Astrocyte (in vitro differentiated cells and primary cell): ENCODE measurements at places on chromosomes 16 and 17. TPM values are rescaled to one million over a fixed set of nuclear protein-coding genes. Genes with fewer than 3 reads are reported as not detected.

- no peak overlapping the region for H3K4me3 ChIP-seq
- no peak overlapping the region for H3K27ac ChIP-seq
- H3K27me3 ChIP-seq, result no peaks in the 10 kb centered on the region
- no peak for DNase-seq
These were observed 13.4 kb downstream of the RAB5C start for GRCh38 chr17:42141382-42141781.

DNA sequence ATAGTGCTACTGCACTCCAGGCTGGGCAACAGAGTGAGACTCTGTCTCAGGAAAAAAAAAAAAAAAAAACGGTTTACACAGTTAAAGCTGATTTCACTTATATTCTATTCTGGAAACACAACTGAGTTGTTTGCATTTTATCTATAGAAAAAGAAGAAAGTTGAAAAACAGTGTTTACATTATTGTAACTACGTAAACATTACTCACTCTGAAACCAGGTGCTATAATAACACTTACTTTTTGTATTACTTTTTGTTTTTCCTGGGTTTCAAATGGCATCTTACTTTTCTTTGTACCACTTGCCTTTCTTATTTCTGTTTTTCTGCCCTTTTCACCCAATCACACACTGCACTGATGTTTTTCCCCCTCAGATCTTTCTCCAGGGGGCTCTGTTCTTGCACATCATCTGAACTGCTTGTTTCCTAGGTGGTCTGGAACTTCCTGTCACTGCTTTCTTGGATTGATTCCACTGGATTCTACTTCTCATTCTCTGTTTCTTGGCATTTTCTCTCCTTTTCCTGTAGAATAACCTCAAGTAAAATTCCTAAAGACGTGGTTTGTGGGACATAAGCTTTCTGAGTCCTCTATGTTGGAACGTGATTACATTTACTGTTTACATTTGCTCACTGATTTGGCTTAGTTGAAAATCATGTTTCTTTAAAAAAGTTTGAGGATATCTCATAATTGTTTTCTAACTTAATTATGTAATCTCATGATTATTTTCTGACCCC, 142.1 kb downstream of the HS3ST3B1 start:
- no peak overlapping the region for H3K4me3 ChIP-seq
- no peak for DNase-seq
- H3K36me3 ChIP-seq, result no peaks in the 10 kb centered on the region
- H3K27me3 ChIP-seq, result no peaks in the 10 kb centered on the region

- no peak overlapping the region for H3K27ac ChIP-seq
- no peaks in the 10 kb centered on the region for H3K27me3 ChIP-seq
These were observed 59.6 kb upstream of the CACNG5 start for GRCh38 chr17:66775271-66775670.

GRCh38 chr17:70270554-70270953, 101.2 kb downstream of the KCNJ2 start:
- H3K4me3 ChIP-seq, result no peak overlapping the region
- H3K36me3 ChIP-seq, result no peaks in the 10 kb centered on the region
- DNase-seq, result no peak
- H3K27me3 ChIP-seq, result no peaks in the 10 kb centered on the region
- no peaks in the 10 kb centered on the region for H3K4me1 ChIP-seq

DNA sequence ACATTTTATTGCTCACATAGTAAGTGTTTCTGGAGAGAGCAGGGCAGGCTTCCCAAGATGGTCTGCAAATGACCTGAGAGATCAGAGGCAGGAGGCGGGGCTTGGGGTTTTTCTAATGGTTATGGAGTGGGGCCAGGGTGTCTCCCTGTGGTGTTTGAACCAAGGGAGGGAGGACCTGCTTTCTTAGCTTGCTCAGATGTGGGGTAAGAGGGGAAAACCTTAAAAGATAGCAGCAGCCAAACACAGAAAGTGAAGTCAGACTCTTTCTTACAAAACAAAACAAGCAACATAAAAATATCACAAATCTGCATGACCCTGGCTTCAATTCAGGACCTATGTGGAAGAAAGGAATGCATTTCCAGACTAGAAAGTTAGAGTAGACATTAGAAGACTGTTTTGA, 22.9 kb upstream of the DNAJA2 start:
- no peak overlapping the region for H3K27ac ChIP-seq
- no peaks in the 10 kb centered on the region for H3K27me3 ChIP-seq
- no peaks in the 10 kb centered on the region for H3K4me1 ChIP-seq
- H3K36me3 ChIP-seq, result no peaks in the 10 kb centered on the region
- H3K4me3 ChIP-seq, result no peak overlapping the region

DNA sequence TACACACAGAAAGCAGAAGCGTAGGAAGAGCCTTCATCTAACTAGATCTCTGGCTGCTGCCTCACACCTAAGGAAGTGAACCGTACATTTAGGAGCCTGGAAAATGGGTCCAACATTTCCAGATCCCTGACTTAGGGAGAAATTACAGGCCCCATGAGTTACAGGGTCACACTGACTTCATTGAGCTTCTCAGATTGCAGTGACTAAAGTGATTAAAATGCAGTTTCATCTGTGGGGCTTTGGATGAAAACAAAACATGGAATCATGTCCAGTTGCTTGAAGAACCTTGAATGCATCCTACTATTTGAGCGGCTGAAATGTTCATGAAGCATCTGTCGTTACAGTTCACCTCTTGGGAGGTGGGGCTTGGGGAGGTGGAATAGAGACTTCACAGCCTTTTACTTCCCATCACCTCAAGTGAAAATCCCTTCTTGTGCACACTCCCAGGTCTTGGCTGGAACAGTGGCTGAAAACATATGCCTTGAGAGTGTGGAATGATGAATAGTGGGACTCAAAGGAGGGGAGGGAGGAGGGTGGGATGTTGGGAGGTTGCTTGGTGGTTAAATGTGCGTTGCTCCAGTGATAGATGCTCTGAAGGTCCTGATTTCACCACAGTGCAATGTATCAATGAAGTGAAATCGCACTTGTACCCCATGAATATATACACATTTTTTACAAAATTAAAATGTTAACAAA, 19.7 kb downstream of the TEKT3 start:
- H3K4me3 ChIP-seq, result no peak overlapping the region
- H3K27ac ChIP-seq, result no peak overlapping the region
- peaks cover 2% of the 10 kb centered on the region for H3K27me3 ChIP-seq
- peak; percentile 60 for DNase-seq
- H3K36me3 ChIP-seq, result no peaks in the 10 kb centered on the region

- peaks cover 61% of the 10 kb centered on the region for H3K4me1 ChIP-seq
- no peaks in the 10 kb centered on the region for H3K27me3 ChIP-seq
- H3K27ac ChIP-seq, result peak overlapping the region; percentile 67
- DNase-seq, result peak; percentile 35
- peaks cover 11% of the 10 kb centered on the region for H3K36me3 ChIP-seq
- H3K4me3 ChIP-seq, result no peak overlapping the region
These were observed 6.3 kb downstream of the CSF3 start for GRCh38 chr17:40021451-40021971.

DNA sequence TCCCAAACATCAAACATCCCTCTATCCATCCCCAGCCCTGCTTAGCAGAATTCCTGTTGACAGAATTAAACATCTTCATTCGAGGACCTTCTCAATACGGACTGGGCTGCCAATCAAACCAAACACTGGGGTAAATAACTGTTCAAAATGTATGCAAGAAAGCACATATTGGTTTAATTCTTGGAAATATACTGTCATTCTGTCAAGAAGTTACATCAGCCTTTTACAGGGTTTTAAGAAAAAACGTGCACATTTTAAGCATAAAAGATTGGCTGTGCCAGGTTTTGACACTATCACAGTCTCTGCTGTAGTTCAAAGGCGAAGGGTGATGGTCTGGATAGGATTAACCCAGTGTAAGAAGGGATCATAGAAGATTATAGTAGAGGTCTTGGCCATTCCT, 25.1 kb upstream of the CCNF start:
- no peak overlapping the region for H3K4me3 ChIP-seq
- no peak overlapping the region for H3K27ac ChIP-seq
- no peak for DNase-seq
- no peaks in the 10 kb centered on the region for H3K4me1 ChIP-seq
- H3K27me3 ChIP-seq, result peaks cover 10% of the 10 kb centered on the region

DNA sequence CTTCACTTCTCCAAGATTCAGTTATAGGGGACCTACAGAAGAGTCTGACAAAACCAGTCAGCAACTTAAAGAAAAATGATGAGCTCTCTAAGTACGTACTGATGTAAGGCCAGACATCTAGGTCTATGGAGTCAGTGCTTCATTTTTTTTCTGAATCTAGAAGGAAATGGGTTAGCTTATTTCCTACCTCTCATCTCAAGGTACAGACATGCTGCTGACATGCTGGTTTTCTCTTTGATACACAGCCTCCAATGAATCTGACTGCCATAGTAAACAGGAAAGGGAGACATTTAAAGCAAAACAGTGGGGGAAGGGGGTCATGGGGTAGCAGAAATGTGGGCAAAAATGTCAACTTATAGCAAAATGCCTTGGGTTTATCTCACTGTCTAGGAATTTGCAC, 16.4 kb downstream of the CDR2 start:
- H3K4me1 ChIP-seq, result peaks cover 25% of the 10 kb centered on the region
- H3K36me3 ChIP-seq, result peaks cover 24% of the 10 kb centered on the region
- H3K27me3 ChIP-seq, result no peaks in the 10 kb centered on the region
- no peak overlapping the region for H3K4me3 ChIP-seq
- H3K27ac ChIP-seq, result peak overlapping the region; percentile 57
- DNase-seq, result no peak

DNA sequence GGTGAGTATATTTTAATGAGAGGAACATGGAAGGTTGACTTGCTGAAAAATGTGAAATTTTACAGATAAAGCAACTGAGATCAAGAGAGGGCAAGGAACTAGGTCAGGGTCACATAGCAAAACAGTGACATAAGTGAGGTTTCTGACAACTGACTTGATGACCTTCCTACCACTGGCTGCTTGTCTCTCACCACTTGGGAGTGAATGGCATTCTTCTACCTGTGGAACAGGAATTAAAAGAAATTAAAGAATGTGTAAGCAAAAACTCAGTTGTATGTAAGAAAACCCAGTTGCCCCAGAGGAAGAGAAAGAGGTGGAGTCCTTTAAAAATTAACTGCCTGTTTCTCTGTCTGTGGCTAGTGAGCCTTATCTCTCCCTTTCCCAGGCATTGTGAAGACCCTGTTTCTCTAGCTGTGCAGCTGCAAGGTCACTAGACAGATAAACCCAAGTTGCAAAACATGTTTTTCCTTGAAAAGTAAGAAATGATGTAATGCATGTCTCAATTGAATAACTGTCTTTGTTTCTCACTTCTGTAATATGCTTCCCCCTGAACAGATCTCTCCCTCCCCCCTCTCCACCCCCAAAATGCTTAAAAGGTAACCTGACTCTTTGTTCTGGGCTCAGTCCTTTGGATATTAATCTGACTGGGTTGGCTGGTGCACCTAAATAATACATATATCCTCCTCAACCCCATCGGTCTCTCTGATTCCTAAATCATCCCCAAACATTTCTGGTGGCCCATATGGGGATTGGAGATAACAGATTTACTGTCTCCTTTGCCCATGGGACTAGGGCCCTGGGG, 23.4 kb downstream of the ACSM1 start:
- no peaks in the 10 kb centered on the region for H3K4me1 ChIP-seq
- no peaks in the 10 kb centered on the region for H3K36me3 ChIP-seq
- H3K27me3 ChIP-seq, result no peaks in the 10 kb centered on the region
- H3K27ac ChIP-seq, result no peak overlapping the region
- H3K4me3 ChIP-seq, result no peak overlapping the region

DNA sequence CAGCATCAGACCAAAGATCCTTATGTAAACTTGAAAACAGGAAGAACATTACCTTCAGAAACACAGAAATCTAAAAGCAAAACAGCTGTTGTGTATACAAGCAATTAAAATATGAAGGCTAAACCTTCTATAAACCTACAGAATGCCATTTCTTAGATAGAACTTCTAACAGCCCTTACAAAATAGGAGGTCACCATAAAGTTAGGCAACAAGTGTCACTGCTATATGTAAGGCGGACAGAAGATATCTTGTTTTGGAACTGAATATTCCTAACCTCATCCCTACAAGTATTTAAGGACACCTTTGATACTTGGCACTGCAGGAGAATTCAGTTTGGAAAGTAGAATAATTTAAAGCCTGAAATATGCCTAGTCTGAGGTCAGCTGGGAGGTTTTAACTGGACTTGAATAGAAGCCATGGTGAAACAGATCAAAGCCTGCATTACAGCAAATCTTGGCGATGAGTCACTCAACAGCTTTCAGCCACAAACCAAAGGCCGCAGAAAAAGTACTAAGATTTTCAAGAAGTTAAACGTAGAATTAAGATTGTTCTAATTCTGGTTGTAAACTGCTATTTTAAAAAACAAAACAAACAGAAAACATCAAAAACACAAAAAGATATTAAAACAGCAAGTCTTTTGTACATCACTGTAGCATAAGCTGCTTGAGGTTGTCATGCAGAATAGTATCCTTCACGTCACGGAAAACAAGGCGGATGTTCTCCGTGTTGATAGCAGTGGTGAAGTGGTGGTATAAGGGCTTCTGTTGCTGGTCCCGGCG, 42.7 kb downstream of the GNA13 start:
- H3K4me1 ChIP-seq, result peaks cover 11% of the 10 kb centered on the region
- DNase-seq, result peak; percentile 90
- H3K4me3 ChIP-seq, result no peak overlapping the region
- peaks cover 4% of the 10 kb centered on the region for H3K36me3 ChIP-seq
- peak overlapping the region; percentile 16 for H3K27ac ChIP-seq
- no peaks in the 10 kb centered on the region for H3K27me3 ChIP-seq

GRCh38 chr17:15884731-15885130, 60.2 kb upstream of the ADORA2B start:
- H3K36me3 ChIP-seq, result no peaks in the 10 kb centered on the region
- no peak overlapping the region for H3K27ac ChIP-seq
- no peak overlapping the region for H3K4me3 ChIP-seq
- H3K4me1 ChIP-seq, result peaks cover 2% of the 10 kb centered on the region

DNA sequence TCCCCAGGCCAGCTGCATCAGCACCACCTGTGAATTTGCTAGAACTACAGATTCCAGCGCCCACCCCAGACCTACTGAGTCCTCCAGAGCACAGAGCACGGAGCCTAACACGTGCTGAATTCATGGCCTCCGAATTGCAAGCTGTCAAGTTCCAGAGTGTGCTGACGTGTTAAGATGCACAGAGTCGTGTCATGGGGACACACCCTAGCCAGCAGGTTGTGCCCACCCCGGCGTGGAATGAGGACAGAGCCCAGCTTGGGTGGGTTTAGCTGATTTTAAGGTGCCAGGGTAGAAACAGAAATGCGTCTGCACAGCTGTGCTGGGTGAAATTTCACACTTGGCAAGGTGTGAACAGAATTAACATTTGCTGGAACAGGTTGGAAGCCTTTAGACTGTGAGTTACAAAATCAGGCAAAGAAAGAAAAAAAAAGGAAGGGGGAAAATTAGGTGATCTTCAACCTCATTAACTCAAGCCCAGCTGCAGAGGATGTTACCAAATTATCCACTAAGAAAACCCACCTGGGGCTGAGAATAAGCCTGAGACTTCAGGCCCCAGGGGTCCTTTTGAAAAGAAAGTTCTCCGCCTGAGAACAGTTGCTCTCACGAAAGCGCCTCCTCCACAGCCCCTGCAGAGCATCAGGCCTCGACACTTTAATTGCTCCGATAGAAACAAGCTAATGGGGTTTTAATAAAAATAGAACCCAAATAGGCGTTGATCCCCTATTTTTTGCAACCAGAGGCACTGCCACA, 27.1 kb downstream of the GINS3 start:
- H3K27me3 ChIP-seq, result no peaks in the 10 kb centered on the region
- H3K4me3 ChIP-seq, result no peak overlapping the region
- peaks cover 3% of the 10 kb centered on the region for H3K4me1 ChIP-seq
- no peaks in the 10 kb centered on the region for H3K36me3 ChIP-seq
- H3K27ac ChIP-seq, result no peak overlapping the region

The CSH2 gene
- 4.3 and 5.8 TPM in 2 replicates for total RNA-seq

The ACAP1 gene
- total RNA-seq, result 14.4 and 16.0 TPM in 2 replicates

The EPX gene
- not detected in 2 replicates for total RNA-seq

The HOXB4 gene
- not detected in 2 replicates for total RNA-seq

The SRL gene
- total RNA-seq, result not detected in 2 replicates

The RABEP2 gene
- total RNA-seq, result 18.6 and 19.4 TPM in 2 replicates

The DPEP2 gene
- total RNA-seq, result not detected in 2 replicates

The ANKRD40 gene
- total RNA-seq, result 37.0 and 38.3 TPM in 2 replicates

The MEOX1 gene
- total RNA-seq, result not detected in 2 replicates

The KRTAP2-4 gene
- not detected in 2 replicates for total RNA-seq

The SERPINF2 gene
- total RNA-seq, result 0.11 and 0.29 TPM in 2 replicates

The SLC47A1 gene
- total RNA-seq, result 0.17 and 0.75 TPM in 2 replicates

The TBC1D3H gene
- not detected in 2 replicates for total RNA-seq
